Activated CD4-positive, alpha-beta memory T cell treated with anti-CD3 and anti-CD28 coated beads for 36 hours (primary cell): ENCODE measurements at places on chromosomes 5 and 9. TPM values are rescaled to one million over a fixed set of nuclear protein-coding genes. Genes with fewer than 3 reads are reported as not detected.

The HTR1A gene
- not detected for total RNA-seq

The PCDHGB3 gene
- not detected for total RNA-seq

The SLC6A18 gene
- not detected for total RNA-seq

The RNF224 gene
- not detected for total RNA-seq

The SOX30 gene
- 0.93 TPM for total RNA-seq

The CRB2 gene
- total RNA-seq, result not detected

DNA sequence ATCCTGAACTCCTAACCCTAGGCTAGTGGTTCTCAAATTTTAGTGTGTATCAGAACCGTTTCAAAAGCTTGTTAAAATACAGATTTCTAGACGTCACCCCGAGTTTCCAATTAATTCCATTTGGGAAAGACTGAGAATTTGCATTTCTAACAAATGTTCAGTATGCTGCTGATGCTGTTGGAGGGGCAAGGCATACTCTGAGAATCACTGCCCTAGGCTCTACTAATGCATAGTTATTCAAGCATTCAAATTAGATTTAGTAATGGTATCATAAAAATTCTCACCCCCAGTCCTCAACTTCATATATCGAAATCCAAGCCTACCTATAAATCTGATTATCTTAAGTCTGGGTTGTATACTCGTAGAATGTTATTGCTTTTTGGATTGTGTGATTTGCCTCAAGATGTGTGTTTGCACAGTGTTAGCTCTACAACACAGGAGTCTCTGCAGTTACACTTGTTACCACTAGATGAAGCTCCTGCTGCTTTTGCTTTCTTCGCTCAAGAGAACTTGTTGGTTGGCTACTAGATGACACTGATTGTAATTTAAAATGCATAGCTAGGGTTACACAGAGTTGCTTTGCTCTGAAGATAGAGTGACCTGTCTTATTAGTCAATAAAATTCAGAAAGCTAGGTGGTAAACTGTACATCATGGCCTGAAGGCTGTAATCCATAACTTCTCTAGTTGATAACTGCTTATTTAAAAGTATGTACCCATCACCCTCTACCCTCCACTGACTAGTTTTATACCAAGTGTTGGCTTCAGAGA lies 7.5 kb upstream of the ERAP2 start:
- DNase-seq, result no peak

GRCh38 chr5:179798144-179798770 lies 4.5 kb downstream of the LTC4S start:
- DNase-seq, result no peak

DNA sequence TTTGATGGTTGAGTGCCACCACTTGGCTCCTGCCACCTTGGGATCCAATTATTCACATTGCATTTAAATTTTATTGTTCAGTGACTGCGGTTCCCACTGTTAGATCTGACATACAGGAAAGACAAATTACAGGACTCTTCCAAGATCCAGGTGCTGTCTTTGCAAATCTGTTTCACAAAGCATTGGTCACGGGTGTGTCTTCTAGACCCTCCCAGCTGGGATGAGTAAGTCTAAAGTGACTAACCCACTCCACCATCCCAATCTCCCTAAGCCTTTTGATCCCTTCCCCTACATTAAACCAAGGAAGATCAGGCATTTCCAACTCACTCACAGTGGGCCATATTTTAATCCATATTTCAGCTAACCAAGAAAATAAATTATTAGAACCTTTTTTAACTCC lies 1016.3 kb upstream of the CTNND2 start:
- no peak for DNase-seq

- no peak for DNase-seq
Measured at GRCh38 chr9:73133921-73134407, 17.7 kb upstream of the ANXA1 start.

DNA sequence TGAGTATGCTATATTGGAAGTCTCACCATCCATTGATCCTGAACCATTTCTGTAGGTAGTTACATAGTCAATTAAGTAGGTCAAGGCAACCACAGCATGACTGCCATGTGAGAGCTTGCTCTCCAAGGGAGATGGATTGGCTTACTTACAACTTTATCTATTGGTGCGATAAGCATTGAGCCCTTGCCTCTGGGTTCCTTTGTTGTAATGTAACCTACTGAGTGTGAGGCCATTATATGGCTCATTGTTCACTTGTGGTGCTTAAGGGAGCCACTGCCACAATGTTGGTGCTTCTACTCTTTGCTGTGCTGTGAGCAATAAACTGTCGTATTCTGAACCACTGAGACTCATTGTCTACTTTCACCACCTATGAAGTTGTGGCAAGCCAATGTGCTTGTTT lies 510.6 kb upstream of the ITGA1 start:
- DNase-seq, result no peak

GRCh38 chr9:7811677-7812076 lies 12.1 kb upstream of the DMAC1 start:
- no peak for DNase-seq

DNA sequence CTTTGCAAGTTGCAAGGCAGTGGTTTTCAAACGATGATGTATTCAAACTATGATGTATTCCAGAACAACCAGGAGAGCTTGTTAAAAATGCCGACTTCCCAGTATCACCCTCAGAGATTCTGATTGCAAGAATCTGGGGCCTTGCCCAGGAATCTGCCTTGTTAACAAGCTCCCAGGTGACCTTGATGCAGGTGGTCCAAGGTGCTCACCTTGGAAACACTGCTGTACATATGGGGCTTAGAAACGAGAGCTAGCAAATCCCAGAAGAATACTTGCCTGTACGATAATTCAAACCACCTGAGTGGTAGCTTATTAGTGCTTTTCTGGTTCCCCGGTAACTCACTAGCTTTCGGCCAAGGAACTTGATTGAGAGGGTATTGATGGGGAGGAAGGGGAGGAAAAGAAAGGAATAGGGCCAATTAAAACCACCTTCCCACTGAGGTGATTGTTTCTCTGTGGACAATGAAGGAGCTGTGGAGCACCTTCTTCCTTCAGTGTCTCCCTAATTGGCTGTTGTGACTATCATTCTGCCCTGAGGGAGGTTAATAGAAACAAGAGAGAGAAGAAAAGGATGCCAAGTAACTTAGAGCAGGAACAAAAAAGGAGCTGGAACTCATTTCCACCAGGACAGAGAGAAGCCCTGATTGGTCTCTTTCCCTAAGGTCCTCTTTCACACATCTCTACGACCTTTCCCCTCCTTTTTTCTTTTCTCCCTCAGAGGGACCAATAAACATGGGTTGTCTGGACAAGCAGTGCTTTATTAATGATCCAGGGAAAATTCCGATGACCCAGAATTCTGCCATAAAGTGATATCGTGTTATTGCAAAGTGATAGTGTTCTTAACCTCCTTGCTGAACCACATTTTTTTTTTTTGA lies 218.8 kb downstream of the TMEM167A start:
- DNase-seq, result no peak

DNA sequence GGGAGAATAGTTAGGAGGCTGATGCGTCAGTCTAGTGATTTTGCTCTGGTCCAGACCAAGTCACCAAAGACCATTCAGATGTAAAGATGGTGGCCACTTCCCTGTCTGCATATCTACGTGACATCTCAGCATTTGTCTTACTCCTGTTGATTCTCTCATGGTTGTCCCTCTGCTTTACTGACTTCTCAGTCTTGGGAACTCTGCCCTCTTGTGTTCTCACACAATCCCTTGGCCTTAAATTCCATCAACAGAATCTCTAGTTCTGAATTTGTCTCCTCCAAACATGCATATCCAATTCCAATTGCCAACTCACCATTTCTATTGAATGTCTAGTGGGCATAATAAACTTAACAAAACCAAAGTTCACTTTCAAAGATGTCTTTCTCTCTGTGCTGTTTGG lies 147.8 kb downstream of the SLC24A2 start:
- DNase-seq, result no peak

DNA sequence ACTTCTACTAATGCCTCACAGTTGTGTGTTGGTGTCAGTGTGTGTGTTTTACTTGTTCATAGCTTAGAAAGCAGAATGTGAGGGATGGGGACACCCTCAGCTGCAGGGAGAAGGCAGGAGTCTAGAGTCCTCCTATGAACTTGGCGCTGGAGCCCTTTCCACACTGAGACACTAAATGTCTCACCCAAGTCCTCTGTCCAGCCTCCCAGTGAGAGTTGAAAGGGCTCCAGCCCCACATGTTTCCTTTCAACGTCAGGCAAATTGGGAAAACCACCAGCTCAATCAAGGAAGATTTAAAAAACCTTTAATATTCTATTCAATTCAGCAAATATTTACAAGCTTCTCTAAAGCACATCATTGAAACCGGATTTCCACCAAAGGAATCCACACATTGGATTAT lies 167.6 kb upstream of the MSX2 start:
- no peak for DNase-seq

- no peak for DNase-seq
Measured at GRCh38 chr5:79493596-79494345, 20.2 kb downstream of the HOMER1 start.

DNA sequence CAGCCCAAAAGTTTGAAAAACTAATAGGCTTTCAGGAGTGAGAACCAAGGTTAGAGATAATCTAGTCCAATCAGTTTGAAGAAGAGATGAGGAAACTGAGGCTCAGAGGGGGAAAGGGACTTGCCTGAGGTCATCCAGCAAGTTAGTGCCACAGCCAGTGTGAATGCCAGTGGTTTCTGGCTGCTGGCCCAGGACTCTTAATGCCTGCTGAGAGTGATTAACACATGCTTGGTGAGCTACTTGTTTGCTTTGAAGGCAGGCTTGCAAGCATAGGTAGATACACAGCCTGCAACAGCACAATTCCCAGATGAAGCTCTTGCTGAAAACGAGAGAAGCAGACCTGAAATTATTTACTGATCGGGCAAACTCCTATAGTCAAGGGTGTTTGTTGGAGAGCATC lies 591.6 kb upstream of the SGCD start:
- no peak for DNase-seq

DNA sequence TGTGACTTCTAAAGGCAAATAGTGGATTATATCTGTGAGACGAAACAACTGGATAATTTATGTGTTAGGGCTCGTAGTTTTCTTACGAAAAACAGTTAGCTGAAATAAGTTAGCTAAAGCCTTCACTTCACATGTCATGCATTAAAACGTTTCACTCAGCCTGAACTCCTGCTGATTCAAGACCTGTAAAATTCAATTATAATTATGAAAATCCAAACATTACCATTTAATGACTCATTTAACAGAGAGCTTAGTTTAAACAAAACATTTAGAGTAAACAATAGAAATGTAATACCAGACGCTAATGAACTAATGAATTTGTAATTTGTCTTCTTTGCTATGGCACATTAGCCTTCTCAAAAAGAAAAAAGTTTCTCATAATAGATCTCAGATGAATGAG lies 1.7 kb downstream of the TAL2 start:
- DNase-seq, result no peak

GRCh38 chr5:41815663-41816229 lies 54.5 kb downstream of the OXCT1 start:
- no peak for DNase-seq

DNA sequence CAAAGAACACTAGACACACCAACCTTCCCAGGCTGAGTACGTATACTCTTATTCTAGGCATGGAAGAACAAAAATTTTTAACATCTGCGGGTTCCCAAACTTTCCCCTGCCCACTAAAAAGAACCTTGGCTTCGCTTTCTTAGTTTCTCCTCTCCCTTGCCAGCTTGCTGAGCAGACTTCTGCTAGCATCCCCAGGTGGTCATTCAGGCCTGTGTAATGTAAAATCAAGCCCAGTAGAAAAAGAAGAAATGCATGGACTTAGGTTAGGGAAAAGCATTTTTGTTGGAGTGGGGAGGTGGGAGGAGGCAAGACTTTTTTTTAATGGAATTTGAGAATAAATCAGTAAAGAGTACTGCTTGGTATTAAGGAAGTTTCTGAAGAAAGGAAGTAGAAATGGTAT lies 331.0 kb upstream of the TLE4 start:
- DNase-seq, result no peak

GRCh38 chr9:27022920-27023319 lies 17.4 kb upstream of the LRRC19 start:
- DNase-seq, result no peak

- no peak for DNase-seq
Measured at GRCh38 chr9:118455259-118455658, 751.1 kb downstream of the TLR4 start.

GRCh38 chr9:91160181-91160580 lies 201.5 kb downstream of the AUH start:
- DNase-seq, result no peak

- DNase-seq, result no peak
Measured at GRCh38 chr5:56759521-56760216, 55.7 kb upstream of the MAP3K1 start.

DNA sequence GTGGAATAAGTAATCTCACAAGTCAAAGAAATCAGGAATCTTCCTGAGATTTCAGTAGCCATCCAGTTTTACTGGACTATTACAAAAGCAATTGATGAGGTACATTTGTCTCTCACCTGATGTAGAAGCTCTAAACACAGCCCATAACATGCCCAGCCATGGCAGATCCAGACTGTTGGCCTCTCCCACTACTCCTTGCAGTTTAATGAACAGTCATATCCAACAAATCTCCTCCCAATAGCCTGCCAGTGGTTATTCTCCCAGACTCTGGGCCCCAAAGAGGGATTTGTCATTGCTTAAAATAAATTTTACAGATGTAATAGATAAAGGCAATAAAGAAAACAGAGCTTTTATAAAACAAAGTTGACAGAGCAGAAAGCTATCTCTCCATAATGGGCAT lies 80.8 kb downstream of the ZNF608 start:
- no peak for DNase-seq

- DNase-seq, result no peak
Measured at GRCh38 chr9:426976-427375, 212.3 kb downstream of the DOCK8 start.

GRCh38 chr9:23581931-23582330 lies 244.1 kb downstream of the ELAVL2 start:
- DNase-seq, result no peak

DNA sequence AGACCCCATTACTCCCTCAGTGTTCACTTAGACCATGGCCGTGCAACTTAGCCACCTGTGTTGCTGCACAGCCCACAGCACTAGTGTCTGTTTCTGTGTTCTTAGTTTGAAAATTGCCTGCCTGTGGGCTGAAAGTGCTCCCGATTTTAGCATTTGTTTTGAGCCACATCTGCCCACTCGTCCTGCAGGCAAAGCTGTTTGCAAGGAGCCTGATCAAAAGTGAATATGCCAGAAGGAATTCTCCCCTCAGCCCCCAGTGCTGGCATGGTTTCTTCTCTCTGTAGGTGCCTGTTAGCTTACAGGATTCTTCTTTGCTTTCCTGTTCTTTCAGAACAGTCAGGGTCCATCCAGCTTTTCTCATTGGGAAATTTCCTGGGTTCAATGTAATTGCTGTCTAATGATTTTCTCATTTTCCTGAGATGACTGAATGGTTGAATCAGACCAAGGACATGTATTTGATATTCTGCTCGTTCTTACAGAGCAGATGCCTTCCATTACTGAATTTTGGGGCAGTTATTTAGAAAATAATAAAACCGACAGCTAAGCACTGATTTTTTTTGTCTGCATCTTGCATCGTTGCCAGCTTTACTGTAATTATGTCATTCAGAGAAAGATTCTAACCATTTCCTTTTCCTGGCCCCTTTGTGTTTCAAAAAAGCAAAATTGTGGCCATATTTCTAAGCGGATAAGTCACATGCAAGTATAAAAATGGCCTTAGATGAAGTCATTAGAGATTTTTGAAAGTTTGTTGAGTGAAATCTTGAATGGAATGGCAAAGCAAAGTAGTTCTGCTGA lies 111.1 kb upstream of the CKMT2 start:
- DNase-seq, result no peak
